ENCODE measurements at places on chromosomes 4 and X.

GRCh38 chr4:41874398-41874797, 60.8 kb upstream of the TMEM33 start:
- no peak for DNase-seq

DNA sequence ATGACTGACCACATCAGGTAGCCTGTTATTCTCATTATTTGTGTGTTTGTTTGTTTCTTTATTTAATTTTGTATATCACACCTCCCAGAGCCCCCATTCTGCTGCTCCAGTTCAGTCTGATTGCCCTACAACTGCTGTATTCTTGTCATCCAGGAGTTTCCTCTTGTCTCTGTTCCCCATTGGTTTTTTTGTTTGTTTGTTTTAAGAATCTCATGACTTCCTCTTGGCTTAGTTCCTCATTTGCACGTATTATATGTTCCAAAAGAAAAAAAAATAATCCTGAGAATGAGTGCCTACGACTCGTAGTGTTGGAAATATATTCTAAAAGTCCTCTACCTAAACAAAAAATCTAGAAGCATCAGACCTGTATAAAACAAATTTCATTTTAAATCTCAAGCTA, 142.3 kb upstream of the SLIT2 start:
- DNase-seq: no peak

- DNase-seq: no peak
Measured at GRCh38 chr4:187724456-187724855, 271.1 kb upstream of the ZFP42 start.

- DNase-seq: no peak
Measured at GRCh38 chr4:28388471-28388870, 1527.8 kb downstream of the STIM2 start.

GRCh38 chr4:47468706-47469365, 5.3 kb upstream of the COMMD8 start:
- DNase-seq: no peak

DNA sequence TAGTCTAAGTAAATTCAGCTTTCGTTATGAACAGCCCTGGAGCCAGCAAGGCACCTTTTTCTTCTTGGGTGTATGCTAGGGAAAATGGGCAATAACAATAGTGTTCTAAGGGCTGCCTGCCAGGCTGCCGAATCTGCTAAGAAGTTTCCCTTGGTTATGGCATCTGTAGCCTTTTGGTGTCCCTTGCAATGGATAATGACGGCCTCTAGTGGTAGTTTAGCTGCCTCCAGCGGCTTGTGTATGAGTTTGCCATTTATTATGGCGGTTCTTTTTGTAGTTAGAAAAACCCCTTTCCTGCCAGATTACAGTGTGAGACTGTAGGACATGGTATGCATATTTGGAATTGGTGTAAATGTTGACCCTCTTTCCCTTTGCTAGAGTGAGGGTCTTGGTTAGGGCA, 78.9 kb upstream of the SPIN4 start:
- no peak for DNase-seq

DNA sequence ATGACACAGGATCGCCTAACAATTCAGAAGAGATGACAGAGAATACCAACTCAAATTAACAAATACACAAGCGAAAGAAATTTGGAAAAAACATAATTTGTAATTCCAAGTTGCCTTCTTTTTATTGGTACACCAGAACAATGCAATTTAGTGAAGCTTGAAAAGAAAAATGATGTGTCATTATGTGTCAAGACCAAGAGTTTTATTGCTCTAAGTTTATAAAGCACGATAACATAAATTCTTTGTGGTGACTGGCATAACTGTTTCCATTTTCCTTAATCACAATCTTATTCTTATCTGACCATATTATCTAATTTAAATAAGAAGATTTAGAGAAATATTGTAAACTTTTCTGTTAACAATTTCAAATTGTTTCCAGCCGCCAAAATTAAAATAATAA, 273.2 kb upstream of the TECRL start:
- no peak for DNase-seq

DNA sequence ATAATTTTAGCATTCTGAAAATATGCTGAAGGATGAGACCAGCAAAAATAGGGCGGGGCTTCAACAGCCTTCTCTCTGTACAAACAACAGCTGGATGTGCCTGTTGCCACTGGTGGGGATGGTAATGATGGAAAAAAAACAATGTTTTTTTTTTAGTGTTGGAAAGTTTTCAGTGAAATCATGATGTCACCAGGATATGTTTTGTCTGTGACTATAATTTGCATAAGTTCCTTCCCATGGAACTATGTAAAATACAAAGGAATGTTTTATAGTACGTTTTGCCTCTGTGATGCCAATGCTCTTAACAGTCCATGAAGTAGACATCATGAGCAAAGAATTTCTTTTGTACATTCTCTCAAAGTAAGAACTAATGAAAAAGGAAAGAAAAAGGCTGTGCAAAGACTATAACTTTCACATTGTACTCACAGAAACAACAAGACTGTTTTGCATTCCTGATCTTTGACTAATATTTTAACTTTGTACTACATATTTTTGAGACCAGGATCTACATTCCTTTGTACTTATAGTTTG, 589.7 kb downstream of the SPRY1 start:
- DNase-seq: no peak

- no peak for DNase-seq
Measured at GRCh38 chr4:176492646-176493302, 173.0 kb downstream of the SPCS3 start.

DNA sequence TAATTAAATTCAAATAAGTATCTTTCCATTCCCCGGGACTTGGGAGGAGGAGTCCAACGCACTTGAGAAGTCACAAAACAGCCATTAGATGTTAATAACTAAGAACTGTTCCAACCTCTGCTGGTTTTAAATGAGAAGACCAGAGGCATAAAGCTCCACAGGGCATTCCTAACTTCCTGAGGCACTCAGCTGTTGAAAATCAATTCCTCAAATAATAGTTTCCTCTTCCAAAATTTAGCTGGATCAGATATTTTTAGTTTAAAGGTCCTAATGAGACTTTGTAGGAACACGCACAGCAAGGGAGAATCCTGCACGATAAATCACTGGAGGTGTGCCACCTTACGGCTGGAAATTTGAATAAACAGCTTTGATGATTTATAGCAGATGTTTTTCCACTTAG, 504.3 kb upstream of the ZFP42 start:
- DNase-seq: no peak

- DNase-seq: no peak
Measured at GRCh38 chrX:109920325-109920724, 82.6 kb upstream of the TMEM164 start.

DNA sequence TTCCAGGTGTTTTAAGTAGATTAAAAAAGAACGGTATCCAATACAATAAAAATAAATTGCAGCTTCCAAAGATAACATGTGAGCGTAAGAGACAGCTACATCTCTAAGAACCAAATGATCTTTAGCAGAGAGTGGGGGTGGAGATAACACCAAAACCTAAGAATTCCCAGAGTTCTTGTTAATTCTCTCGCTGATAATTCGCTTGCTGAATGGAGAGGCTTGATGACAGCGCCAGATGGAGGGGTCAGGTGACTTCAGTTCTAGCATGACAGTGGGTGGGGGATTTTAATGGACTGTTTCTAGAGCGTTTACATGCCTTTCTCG, 2.3 kb downstream of the CLCN4 start:
- no peak for DNase-seq

GRCh38 chr4:134328741-134329140, 127.2 kb upstream of the PABPC4L start:
- DNase-seq: no peak

GRCh38 chr4:119093042-119093827, 42.4 kb upstream of the MYOZ2 start:
- DNase-seq: no peak

GRCh38 chrX:72040506-72040905, 91.2 kb downstream of the RTL5 start:
- DNase-seq: no peak

DNA sequence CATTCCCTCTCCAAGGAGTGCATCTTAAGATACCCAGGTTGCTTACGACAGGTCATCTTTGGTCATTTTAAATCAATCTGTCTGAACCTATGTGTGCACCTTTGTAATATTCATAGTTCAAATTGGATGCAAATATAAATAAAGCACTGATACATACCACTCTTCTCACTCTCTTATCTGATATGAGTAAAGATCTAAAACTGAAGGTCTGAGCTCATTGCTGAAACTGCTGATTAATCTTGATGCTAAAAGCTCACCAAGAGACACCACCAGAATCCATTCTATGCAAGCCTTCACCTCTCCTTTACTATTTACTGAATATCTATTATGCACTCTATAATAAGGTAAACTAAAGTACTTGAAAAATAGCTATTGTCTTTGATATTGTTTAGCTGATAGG, 16.6 kb downstream of the HSD17B13 start:
- no peak for DNase-seq

DNA sequence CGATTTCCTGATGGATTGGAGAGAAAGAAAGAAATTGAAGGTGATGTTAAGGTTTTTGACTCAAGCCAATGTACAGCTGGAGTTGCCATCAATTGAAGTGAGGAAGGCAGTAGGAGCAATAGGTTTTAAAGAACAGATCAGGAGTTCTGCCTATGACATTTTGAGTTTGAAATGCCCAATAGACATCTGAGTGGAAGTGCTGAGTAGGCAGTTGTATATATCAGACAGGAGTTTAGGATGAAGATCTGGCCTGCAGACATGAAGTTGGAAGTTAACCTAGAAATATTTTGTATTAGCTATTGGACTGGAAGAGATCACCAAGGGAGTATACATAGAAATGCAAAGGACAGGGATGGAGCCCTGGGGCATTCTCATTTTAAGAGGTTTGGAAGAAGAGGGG, 12.9 kb upstream of the TMSB15B start:
- no peak for DNase-seq

DNA sequence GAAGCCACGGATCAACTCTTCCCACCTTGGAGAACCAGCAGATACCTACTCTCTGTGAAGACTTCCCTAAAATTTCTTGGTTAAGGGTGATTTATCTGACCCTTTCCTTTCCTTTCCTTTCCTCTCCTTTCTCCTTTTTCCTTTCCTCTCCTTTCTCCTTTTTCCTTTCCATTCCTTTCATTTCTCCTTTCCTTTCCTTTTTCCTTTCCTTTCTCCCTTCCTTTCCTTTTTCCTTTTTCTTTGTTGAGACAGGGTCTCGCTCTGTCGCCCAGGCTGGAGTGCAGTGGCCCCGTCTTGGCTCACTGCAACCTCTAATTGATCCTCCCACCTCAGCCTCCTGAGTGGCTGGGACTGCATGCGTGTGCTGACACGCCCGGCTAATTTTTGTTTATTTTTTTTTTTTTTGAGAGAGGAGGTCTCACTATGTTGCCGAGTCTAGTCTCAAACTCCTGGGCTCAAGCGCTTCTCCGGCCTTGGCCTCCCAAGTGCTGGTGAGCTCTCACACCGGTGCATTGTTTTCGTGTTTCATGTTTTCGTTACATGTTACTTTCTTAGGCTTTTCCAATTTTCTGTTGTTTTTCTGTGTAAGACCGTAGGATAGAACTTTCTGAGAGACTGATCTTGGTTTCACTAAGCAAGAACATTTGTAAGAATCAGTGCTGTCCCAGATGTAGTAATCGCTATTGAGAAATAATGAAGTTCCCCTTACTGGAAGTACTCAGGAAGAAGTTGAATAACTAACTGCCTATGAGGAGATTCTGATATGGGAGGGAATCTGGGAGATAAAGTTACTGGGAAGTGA, 2.0 kb downstream of the TMEM165 start:
- no peak for DNase-seq

All from activated CD4-positive, CD25-positive, alpha-beta regulatory T cell treated with anti-CD3 and anti-CD28 coated beads, Interleukin-2, amount 50 U/mL, for 72 hours (primary cell).